NCI-H1930 (cell line): ENCODE measurements at places on chromosomes 6 and 20.

DNA sequence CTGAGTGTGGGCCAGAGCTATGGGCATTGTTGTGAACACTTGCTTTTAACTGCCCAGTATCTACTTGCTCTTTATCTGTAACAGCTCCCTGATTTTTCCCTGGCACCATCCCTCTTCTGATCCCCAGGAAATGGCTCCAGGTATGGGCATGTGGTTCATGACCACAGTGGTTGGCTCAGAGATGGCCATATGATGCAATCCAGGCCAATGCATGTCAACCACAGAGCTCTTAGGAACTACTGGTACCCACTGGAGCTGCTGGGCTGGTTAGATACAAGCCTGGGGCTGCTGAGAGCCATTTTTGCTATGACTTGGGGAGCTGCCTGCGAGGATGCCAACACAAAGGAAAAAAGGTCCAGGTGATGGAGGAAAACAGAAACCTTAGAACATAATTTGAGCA, 55.6 kb downstream of the KCNB1 start:
- no peak for DNase-seq

DNA sequence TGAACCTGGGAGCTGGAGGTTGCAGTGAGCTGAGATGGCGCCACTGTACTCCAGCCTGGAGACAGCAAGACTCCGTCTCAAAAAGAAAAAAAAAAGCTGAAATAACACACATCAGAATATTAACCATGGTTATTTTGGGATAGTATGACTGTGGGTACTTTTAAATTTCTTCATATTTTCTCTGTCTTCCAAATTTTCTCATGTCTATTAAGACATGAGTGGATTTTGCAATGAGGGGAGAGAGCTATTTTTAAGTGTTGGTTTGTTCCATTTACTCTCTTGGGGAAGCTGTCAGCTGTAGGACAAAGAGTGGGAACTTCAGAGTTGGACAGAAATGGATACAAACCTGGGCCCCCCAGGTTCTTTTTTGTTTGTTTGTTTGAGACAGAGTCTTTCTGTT, 10.3 kb downstream of the ADISSP start:
- no peak for DNase-seq

GRCh38 chr6:2959909-2960719, 11.3 kb downstream of the SERPINB6 start:
- no peak for DNase-seq

GRCh38 chr6:108435391-108435790, 125.3 kb upstream of the FOXO3 start:
- DNase-seq: no peak

GRCh38 chr6:40440053-40440452, 147.1 kb downstream of the LRFN2 start:
- no peak for DNase-seq

DNA sequence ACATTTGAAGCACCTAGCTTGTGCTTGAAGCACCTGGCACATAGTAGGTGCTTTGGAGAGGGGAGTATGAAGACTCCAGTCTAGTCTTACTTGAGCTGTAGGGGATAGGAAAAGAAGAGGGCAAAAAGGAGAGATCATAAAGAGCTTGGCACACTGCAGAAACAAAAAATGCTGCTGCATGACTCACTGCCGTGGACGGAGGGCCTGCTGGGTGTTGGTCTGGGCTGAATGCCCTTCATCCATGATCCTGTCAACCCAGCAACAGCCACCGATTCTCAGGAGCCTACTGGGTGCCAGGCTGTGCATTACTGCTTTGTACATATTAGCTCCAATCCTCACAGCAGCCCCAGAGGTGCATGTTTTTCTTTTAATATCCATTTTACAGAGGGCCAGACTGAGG, 6.0 kb downstream of the PDYN start:
- DNase-seq: no peak

DNA sequence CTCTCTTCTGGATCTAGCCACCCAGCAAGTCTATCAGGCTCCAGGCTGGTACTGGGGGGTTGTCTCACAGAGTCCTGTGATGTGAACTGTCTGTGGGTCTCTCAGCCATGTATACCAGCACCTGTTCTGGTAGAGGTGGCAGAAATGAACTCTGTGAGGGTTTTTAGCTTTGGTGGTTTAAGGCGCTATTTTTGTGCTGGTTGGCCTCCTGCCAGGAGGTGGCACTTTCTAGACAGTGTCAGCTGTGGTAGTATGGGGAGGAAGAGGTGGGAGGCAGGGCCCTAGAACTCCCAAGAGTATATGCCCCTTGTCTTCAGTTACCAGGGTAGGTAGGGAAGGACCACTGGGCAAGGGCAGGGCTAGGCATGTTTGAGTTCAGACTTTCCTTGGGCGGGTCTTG, 75.8 kb downstream of the SNAP91 start:
- no peak for DNase-seq

DNA sequence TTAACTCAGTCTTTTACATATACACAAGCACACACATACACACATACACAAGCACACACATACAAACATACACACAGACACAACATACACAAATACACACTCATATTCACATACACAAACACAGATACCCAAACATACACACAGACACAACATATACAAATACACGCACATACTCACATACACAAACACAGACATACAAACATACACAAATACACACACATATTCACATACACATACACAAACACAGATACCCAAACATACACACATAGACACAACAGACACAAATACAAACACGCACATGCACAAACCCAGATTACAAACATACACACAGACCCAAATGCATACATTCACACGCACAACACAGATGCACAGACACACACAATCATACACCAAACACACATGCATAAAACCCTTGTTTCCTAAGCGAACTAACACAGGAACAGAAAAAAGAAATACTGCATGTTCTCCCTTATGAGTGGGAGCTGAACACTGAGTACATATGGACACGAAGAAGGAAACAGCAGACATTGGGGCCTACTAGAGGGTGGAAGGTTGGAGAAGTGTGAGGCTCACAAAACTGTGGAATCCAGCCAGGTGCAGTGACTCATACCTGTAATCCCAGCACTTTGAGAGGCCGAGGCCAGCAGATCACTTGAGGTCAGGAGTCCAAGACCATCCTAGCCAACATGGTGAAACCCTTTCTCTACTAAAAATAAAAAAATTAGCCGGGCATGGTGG, 34.2 kb downstream of the PIM1 start:
- DNase-seq: no peak

DNA sequence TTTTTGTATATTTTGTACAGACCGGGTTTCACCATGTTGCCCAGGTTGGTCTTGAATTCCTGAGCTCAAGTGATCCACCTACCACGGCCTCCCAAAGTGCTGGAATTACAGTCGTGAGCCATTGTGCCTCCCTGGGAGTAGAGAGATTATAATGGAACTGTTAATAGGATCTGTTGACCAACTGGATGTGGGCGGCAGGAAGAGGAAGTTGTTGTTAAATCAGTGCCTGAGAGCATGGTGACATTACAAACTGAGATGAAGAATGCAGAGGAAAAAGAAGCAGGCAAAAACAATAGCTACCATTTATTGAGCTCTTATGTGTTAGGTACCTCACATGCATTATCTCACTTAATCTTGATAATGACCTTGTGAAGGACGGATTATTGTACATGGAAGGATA, 9.2 kb upstream of the L3MBTL3 start:
- DNase-seq: no peak

GRCh38 chr6:168450917-168451316, 9.9 kb downstream of the SMOC2 start:
- DNase-seq: no peak

- DNase-seq: no peak
Measured at GRCh38 chr6:150334790-150335783, 33.7 kb upstream of the IYD start.

DNA sequence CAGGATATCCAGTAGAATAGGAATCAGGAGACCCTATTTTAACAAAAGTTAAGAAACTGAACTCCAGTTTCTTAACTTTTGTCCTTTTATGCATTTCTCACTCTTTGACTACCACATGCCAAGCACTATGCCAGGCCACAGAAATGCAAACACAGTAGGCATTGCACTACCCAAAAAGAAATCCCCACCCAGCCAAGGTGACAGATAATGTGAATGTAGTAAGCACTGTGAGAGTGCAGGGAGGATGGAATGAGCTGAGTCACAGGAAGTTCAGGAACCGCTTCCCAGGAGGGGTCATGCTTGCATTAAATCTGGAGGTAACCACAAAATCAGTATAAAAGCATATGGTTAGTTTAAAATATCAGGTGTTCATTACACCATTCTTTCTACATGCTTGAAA, 20.1 kb upstream of the FAM83C start:
- DNase-seq: no peak

GRCh38 chr6:126312013-126312665, 27.8 kb upstream of the CENPW start:
- no peak for DNase-seq

DNA sequence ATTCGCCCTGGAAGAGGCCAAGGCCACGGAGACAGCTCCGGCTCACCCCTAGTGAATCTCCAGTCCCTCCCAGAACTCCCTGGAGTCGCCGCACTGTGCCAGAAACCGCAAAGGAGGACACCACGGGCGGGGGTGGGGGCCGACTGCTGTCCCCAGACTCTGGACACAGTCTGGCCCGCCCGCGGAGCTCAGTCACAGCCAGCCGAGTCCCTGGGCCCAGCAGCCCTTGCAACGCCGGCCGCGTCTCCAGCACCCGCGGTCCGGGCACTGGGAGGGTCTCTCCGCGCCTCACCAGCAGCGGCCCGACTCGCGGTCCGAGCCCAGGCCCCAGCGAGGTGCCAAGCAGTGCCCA, 518 bp downstream of the PEX6 start:
- DNase-seq: no peak

GRCh38 chr20:19253916-19254820, 41.7 kb downstream of the SLC24A3 start:
- DNase-seq: no peak

- no peak for DNase-seq
Measured at GRCh38 chr6:35777356-35778102, 1.1 kb downstream of the CLPSL2 start.

DNA sequence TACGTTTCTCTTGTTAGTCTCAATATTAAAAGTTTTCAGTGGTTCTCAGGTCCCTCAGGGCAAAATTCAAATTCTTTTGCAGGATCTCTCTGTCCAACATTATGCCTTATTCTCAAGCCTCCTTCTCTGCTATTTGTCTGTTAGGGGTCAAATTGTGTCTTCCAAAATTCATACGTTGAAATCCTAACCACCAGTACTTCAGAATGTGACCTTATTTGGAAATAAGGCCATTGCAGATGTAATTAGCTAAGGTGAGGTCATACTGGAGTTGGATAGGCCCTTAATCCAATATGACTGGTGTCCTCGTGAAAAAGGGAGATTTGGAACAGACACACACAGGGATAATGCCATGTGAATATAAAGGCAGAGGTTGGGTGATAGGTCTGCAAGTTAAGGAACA, 64.1 kb upstream of the ADGRF1 start:
- no peak for DNase-seq

DNA sequence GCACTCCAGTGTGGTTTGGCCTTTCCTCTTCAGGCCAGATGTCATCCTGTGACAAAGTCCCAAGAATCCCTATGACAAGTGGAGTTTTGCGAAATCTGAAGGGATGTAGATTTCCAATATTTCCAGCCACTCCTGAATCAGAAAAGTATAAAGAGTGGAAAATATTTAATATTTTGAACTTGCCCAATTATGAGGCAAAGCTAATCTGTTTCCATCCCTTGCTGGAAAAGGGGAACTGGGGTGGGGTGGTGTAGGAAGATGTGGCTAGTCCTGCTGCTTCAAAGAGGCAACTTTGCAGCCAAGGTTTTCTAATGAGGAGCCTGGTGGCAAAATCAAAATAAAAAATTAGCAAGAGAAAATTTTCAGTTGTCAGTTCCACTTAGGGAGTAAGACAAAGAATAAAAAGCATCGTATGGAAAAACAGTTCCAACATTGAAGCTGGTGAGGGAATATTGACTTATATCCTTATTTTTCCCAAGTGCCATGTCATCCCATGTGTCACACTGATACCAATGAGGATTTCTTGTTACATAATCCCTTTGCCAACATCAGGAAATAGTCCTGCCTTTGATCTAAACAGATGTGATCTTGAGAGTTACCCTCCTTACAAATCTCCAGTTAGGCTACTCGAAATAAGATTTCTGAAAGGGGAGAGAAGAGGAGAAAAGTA, 480.0 kb upstream of the JARID2 start:
- no peak for DNase-seq

- no peak for DNase-seq
Measured at GRCh38 chr20:20085071-20085470, 32.7 kb downstream of the CFAP61 start.

DNA sequence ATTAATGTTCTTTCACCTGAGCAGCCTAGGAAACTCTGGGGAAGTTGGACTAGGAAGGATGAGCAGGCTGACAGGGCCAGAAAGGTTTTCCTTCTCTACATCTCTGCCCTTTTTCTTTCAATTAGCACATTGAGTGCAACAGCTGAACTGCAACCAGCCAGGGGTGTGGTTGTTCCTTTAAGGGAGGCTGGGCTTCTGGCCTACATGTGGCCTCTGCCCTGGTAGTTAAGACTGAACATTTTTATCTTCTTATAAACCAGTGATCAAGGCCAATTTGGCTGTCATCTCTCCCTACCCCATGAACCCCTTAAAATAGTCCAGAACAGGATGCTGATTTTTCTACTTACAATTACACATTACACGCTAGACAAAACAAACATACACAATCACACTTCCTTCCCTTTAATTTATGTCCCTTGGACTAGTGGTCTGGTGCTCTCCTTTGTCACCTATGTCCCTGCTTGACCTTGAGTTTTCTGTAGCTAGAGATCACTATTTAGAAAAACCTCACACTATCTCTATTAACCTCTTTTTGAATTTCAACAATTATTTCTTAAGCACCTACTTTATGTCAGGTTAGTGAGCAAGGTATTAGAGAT, 60.3 kb downstream of the RNF217 start:
- DNase-seq: no peak

DNA sequence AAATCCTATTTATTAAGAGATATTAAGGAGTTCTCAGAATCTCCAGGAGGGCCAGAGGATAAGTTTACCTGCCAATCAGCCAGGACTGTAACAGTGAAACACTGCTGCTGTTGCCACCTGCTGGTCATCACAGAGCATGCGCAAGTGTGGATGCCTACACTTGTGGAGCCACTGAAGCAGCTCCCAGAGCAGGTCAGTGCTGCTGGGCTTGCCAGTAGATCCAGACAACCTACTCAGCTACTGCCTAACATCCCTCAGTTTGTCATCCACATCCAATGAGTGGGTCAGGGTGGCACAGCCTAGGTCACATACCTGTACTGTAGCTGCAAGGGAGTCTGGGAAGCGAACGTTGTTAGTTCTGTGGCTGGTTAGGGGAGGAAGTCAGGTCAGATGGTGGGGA, 18.3 kb upstream of the NHSL1 start:
- no peak for DNase-seq
